ENCODE measurements at places on chromosomes 5 and 9.

- no peak for DNase-seq
These were observed 400.9 kb upstream of the IRX1 start for GRCh38 chr5:3194684-3195083.

- no peak for DNase-seq
These were observed 134.5 kb upstream of the SEMA6A start for GRCh38 chr5:116709082-116709481.

- DNase-seq = no peak
These were observed 51.9 kb upstream of the JAK2 start for GRCh38 chr9:4933177-4933576.

DNA sequence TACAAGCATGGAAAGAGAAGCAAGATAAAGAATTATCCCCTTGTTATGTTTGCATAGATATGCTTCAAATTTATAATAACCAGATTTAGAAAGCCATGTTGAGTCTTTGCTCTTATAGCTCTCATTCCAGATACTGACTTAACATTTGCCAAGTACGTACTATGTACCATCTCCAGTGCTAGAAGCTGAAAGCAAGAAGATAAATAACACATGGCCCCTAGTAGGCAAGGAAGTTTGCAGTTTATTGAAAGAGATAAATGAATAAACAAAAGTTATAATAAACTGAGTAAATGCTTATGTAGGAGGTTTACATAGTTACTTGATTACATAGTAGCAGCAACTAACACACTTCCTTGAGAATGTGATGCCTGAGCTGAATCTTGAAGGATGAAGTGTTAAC is 628.4 kb downstream of the HINT1 start:
- DNase-seq = no peak

DNA sequence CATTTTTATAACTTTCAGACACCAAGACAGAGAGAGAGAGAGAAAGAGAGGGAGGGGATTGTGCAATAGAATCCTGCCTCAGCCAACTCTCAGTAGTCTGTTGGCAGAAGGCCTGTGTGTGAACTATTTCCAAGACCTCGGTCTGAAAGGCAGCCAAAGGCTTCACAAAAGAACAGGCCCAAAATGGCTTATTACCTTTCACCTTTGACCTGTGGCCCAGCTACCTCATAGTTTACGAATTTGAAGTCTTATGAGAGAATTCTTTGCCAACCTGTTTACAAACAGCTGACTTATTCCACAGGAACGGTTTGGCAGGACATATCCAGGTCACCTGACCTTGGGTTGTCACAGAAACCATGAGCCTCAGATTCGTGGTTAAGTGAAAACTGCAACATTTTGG is 48.6 kb downstream of the NR2F1-AS1 start:
- no peak for DNase-seq

- no peak for DNase-seq
These were observed 50.8 kb downstream of the KCNN2 start for GRCh38 chr5:114412510-114413171.

DNA sequence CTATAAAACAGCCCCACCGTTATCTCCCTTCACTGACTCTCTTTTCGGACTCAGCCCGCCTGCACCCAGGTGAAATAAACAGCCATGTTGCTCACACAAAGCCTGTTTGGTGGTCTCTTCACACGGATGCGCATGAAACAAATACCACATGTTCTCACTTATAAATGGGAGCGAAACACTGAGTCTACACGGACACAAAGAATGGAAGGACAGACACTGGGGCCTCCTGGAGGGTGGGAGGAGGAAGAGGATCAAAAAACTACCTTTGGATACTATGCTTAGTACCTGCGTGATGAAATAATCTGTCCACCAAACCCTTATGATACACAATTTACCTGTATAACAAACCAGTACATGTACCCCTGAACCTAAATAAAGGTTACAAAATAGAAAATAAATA is 98.6 kb downstream of the ICE1 start:
- DNase-seq = no peak

DNA sequence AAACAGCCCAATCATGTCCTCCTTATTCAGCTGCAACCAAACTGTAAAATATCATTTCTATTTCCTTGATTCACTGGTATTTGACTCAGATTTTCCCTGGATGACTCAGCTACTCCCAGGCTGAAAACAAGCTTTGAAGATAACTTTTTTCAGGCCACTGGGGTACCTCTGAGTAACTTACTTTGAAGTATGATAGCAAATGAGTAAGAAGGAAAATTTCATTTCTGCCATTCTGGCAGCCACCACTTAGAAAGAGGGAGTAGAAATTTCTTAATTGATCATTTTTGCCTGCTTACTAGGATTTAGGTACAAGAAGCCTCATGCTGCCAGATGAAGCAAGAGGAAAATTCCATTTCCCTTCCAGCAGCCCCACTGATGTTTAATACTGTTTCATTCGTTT is 247.4 kb downstream of the PRELID2 start:
- DNase-seq = no peak

DNA sequence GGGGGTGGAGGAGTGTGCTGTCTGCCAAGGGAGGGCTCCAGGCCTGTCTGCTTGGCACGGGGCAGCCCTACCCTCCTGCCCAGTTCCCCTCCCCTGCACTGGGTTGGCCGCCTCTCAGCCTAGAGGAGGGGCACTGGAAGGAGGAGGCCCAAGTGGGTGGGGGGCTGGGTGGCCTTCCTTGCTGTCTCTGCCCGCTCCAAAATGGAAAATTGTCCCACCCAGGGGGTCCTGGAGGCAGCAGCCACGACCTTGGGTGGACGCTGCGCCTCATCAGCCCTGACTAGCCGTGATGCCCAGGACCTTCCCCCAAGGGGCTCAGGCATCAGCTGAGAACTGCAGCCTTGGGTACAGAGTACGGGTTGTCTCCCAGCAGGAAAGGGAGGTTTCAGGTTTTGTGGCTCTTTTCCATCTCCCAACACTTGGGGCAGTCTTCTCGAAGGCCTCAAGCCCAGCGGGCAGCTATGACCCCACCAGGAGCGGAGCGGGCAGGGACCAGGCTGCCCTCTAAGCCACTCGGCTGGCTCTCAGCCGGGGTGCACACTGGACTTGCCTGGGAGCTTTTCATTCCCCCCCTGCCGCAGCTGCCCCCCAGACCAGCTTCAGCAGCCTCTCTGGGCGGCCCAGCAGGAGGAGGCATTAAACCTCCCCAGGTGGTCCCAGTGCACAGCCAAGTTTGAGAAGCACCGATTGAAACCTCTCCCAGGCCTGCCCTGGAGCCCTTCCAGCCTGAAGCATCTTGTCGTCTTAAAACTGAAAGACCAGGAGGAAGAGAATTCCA is 20.6 kb downstream of the NTNG2 start:
- no peak for DNase-seq

- no peak for DNase-seq
These were observed 40.0 kb downstream of the G3BP1 start for GRCh38 chr5:151811593-151812321.

- no peak for DNase-seq
These were observed 145.6 kb downstream of the XRCC4 start for GRCh38 chr5:83222906-83223305.

DNA sequence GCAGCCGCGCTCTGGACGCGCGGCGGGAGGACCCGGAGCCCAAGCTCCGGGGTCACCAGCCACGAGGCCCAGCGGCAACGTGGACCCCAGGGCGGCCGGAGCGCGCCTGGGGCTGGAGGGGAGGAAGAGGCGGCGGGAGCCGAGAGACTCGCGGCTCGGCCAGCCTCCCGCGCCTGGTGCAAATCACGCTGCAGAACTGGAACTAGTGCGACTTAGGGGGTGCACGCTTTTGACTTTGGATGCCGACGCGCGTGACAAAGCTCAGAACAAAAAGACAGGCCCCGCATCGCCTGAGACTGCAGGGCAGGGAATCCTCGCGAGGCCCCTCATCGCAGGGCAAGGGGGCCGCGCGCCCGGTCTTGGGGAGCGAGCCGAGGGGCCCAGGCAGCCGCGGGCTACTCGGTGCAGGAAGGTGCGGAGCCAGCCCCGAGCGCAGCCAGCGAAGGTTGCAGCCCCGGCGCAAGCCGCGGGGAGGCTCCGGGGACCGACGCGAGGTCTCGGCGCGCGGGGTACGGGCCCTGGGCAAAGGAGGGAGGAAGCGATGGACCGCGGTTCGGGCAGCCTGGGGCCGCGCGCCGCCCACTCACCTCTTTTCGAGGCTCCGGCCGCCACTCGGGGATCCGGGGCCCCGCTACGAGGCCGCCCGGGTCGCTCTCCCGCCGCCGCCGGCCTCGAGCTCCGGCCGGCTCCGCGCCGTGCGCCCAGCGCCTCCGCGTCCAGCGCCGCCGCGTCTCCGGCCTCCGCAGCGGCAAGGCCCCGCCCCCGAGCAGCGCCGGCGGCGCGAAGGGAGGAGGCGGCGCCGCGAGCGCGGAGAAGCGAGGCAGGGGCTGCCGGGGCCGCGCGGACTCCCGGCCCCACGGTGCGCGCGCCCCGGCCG is at the start of gene GOLM1:
Gene GOLM1, minus strand, starts transcription at position 735 of the 877 bp plus-strand sequence. CDS start 20,238 bp downstream, outside the sequence.
- DNase-seq = no peak

DNA sequence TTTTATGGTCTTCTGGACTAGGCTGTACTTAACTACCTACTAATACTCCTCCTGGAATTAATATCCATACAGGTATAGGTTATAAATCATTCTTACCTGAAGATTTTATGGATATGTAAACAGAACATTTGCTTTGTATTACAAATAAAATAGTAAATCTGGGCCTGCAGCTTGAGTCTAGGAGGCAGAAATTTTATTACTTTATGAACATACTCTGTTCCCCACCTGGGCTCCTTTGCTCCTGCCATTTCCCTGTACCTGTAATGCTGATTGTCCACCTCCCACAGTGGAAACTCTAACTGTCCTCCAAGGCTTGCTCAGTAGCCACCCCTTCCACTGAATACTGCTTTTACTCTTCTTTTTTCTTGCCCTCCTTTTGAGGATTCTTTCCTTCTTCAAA is 108.0 kb downstream of the PAM start:
- no peak for DNase-seq

DNA sequence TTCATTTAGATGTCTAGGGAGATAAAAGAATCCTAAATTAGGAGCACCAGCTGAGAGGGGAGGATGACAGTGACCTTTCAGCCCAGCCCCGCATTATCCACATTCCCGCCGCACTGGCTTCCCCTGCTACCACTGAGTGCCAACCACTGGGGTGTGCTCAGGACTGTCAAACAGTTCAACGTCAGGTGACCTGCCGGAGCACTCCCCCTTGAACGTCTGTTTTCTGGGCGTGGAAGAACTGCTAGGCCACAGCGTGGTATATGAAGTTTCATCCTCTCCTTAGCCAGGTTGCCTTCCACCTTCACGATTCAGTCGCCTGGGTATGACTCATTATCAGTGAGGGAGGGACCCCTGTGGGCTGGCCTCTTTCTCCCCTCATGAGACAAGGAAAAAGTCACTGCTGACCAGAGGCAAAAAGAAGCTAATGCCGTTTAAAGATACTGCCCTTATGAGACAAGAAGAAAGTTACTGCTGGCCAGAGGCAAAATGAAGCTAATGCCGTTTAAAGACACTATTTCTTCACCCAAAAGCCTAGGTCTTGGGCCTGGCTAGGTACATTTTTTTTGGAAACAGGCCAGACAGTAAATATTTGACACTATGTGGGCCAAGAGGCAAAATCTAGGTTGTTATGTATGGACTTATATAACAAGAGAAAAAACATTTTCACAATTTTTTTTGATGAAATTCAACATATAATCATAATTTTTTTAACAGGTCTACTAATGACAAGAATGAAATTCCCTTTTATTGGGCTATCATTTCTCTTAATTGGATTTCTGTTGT is 4.6 kb downstream of the NMRK1 start:
- no peak for DNase-seq

- DNase-seq = no peak
These were observed 5.5 kb downstream of the ADRB2 start for GRCh38 chr5:148831590-148832565.

DNA sequence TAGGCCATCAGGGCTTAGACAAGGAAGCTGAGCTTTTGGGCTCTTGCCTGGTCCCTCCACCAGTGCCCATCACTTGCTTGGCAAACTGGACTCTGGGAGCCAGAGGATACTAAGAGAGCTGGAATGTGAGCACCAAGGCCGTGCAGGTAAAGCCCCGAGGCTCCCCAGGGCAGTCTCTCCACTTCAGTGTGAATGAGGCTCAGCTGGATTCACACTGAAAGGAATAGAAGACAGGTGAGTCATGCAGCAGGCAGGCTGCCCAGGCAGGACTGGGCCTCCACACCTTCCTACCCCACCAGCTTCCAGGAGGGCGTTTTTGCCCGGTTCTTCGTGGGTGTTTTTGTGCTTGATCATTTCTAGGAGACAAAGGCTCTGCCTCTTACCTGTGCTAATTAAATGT is 7.3 kb upstream of the CTSV start:
- no peak for DNase-seq

DNA sequence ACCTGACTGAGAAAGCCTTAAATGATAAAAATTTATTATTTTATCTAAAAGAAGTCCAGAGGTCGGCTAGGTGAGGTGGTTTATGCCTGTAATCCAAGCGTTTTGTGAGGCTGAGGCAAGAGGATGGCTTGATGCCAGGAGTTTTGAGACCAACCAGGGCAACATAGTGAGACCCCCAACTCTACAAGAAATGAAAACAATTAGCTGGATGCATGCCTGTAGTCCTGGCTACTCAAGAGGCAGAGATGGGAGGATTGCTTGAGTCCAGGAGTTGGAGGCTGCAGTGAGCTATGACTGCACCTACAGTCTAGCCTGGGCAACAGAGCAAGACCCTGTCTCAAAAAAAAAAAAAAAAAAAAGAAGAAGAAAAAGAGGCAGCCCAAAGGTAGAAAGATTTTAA is 179.9 kb upstream of the KIF2A start:
- no peak for DNase-seq

DNA sequence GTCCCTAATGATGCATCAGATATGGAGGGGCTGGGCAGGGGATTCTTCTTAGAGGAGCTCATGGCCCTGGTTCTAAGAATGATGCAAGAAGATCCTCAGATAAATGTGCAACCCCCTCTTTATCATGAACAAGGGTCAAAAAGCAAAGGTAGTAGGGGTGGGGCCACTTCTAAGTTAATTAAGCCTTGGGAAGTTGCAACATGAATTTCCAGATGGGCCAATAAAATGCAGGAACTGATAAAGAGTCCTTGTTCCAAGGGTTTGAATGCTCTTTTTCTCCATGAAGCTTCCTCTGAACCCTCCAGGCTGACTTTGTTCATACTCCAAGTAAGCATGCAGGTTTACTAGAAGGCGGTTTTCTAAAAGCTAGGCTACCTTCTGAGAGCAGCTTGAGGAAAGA is 25.6 kb downstream of the PCA3 start:
- DNase-seq = no peak

GRCh38 chr5:54234304-54234933 is 76.0 kb downstream of the ARL15 start:
- DNase-seq = no peak

Data from activated naive CD4-positive, alpha-beta T cell (primary cell).